ENCODE measurements at places on chromosomes 5 and 9. TPM values are rescaled to one million over a fixed set of nuclear protein-coding genes. Genes with fewer than 3 reads are reported as not detected.

- DNase-seq: no peak
These were observed 50.9 kb upstream of the DMRTA1 start for GRCh38 chr9:22395687-22396141.

DNA sequence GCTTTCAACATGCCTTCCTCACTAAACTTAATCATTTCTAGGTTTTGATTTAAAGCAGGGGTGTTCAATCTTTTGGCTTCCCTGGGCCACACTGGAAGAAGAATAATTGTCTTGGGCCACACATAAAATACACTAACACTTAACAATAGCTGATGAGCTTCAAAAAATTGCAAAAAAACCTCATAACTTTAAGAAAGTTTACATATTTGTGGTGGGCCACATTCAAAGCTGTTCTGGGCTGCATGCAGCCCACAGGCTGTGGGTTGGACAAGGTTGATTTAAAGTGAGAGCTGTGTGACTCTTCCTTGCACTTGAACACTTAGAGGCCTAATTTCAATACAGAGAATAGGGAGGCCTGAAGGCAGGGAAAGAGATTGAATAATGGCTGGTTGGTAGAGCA lies 598.3 kb downstream of the EFNA5 start:
- no peak for DNase-seq

TMEM174 gene
- not detected for total RNA-seq

MED22 gene
- 5.9 TPM for total RNA-seq

GRCh38 chr5:168390491-168390890 lies 95.8 kb upstream of the RARS1 start:
- DNase-seq: no peak

SCGB3A2 gene
- total RNA-seq: not detected

- peak; percentile 50 for DNase-seq
These were observed 34.5 kb upstream of the ORM1 start for GRCh38 chr9:114288193-114289091.

- DNase-seq: no peak
These were observed 128.7 kb upstream of the APC start for GRCh38 chr5:112608975-112609374.

COL23A1 gene
- total RNA-seq: 0.44 TPM

DNA sequence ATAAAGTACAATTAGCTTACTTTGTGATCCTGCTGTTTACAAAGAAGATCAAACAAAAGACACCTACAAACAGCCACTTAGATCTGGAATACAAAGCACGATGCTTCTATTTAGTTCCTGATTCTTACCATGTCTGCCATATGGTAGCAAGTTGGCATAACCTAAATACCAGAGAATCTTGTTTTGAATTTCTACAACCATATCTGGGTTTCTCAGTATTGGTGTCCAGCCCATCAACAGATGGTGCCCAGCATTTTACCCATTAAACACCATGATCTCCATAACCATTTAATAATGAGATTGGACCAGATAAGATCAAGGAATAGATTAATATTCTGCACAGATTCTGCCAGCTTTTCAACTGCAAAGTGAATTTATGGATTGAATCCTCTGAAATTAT lies 29.8 kb downstream of the SLC24A2 start:
- DNase-seq: no peak

- DNase-seq: no peak
These were observed 117.8 kb upstream of the MINAR2 start for GRCh38 chr5:129630101-129630500.

CNTLN gene
- total RNA-seq: 7.4 TPM

DNA sequence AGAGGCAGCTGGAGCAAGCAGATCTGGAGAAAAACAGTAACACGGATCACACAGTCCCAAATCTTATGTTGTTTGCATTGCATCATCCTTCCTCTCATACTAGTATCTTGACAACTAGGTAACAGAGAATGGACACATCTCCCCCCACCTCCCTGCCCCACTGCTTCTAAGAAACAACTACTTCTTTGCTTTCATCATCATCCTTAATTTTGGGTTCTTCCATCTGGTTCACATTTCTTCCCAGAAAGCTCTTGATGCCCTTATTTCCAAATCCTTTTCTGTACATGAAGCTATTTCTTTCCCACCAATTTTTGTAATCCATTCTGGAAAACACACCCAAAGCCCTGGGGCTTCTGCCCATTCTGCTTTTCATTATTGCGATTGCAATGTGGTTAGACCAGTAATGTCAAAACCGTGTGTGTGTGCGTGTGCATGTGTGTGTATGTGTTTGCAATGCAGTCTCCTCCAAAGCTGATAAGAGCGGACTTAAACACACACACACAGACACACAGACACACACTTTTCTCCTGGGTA lies 254.7 kb upstream of the SLC30A5 start:
- DNase-seq: no peak

DAPK1 gene
- 17.4 TPM for total RNA-seq

DNA sequence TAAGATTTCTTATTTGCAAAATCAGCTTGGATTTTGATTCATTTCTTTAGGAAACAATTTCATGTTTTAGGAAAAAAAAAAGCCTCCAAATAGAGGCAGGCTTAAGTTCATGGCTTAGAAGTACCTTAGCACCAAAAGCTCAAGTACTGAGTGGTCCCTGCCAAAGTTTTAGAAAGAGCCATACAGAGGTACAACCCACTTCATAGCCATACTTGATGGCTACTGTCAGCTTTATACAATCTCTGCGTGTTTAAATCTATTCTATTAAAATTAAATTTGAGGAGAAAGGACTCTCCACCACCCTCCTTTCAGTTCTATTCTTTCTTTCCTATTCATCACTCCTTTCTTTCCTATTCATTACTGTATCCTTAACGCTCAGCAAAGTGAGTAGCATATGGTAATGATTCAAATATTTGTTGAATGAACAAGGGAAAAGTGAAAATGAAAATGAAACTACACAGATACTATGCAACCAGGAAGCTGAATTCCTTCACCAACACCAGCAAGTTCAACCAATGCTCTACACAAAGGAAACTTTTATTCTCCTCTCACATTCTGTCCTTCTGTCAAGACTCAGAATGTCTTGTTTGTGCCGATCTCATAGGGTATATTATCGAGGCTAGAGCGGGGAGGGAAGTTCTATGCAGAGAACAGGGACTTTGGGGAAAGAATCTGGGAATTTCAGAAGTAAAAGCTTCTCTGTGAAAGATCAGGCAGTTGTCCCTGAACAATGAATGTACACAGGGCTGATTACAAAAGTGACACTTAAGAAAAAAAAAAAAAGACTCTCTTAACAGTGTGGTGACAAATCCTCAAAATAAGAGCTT lies 138.6 kb upstream of the SPEF2 start:
- no peak for DNase-seq

LOX gene
- total RNA-seq: 11.8 TPM

FAM169A gene
- 6.5 TPM for total RNA-seq

GRCh38 chr5:151569132-151570046 lies 21.7 kb downstream of the FAT2 start:
- DNase-seq: no peak

- DNase-seq: no peak
These were observed 10.1 kb downstream of the LCN10 start for GRCh38 chr9:136732444-136733178.

DNA sequence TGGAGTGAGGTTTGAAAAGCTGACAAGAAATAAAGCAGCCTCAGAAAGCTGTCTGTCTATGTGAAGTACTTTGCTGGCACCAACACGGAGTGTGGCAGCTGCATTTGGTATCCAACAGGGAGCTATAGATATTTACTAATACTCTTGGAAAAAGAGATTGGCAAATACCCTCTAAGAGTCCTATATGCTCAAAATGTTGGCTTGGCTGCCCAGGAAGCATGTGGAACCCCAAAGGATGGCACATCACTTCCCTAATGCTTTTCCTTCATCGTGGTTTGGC lies 398.3 kb downstream of the TLE4 start:
- DNase-seq: no peak

GRCh38 chr9:88898039-88898720 lies 93.1 kb upstream of the S1PR3 start:
- no peak for DNase-seq

SLC27A6 gene
- total RNA-seq: not detected

DNA sequence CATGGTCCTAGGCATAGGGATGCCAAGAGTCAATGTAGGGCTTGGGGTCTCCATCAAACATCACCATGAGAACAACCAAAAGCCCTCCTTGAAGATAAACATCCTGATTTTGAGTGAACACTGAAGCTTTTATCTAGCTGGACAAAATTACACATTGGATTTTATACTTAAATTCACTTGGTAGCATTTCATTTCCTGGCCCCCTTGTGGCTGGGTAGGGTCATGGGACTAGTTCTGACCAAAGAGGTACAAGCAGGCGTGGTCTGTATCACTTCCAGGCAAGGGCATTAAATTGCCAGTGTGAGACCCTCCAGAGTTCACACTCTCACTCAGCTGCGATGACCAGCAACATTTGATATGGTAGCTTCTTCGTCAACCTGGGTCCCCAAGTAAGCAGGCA lies 320.3 kb downstream of the ACTL7B start:
- DNase-seq: no peak

ZNF462 gene
- total RNA-seq: 3.0 TPM

GRCh38 chr9:135820661-135821060 lies 86.7 kb downstream of the CAMSAP1 start:
- peak; percentile 36 for DNase-seq

- DNase-seq: peak; percentile 86
These were observed at the start of gene CDO1 for GRCh38 chr5:115816226-115817081. TSS of gene CDO1 (minus strand) at chr5:115816659. CDS start at chr5:115816397, 262 bp downstream.

DNA sequence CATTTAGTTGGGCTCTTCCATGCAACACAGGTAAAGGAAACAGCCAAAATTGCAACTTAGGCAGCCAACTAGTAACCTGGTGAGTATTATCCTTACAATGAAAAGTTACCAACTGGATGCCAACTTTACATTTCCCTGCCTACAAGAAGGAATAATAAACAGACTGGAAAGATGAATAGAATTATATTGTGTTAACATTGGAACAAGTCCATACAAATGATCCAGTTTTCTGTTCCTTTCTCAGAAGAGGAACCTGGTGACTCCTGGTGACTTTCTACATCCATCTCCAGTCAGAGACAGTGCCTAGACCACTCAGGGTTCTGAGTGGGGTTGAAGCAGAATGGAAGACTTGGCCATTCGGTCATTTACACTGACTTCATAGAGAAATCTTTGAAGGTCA lies 20.6 kb downstream of the MARCHF3 start:
- DNase-seq: no peak

- DNase-seq: no peak
These were observed 700.5 kb upstream of the ZNF608 start for GRCh38 chr5:125446986-125447385.

DNA sequence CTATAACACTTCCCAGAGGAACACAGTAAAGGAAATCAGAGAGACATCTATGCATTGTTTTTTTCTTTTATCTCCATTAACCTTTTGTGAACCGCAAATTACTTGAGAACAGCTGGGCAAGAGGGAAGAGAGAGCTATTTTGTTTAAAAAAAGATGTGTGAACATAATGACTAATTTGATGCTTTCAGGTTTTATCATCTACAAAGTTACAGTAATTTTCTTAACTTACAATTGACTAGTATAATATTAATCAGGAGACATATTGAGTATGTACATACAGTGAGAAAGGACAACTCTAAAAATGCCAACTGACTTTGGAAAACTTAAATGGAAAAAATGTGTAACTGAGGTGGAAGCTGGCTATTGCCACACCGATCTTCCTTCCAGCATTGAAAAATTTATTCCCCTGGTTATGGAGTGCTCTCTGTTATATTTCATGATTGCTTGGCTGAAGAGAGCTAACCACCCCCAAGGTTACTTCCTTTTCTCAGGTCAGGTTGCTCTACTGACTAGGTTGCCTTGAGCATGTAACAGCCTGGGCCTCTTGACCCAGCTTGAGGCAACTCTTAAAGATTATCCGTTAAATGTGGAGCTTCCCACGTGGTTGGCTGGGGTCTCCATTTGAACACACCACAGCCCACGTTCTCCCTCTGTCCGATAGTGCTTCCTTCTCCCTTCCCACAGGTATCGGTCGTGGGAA lies 62.6 kb upstream of the C6 start:
- no peak for DNase-seq

DNA sequence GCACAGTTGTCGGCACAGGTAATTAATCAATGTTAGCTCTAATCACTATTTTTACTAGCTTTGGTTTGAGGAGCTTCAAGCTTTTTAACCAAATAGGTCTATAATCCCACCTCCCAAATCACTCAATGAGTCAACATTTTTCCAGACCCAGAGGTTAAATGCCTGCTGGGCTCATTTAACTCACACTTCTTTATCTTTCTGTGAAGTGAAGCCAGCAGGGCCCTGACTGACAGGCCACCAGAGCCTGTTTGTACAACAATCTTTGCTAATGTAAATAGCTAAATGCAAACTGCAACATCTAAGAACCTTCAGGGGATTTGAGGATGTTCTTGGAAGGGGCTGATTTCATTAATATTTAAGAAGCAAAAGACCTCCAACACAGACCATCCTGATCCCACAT lies 98.4 kb upstream of the NREP start:
- no peak for DNase-seq

- DNase-seq: no peak
These were observed 1.5 kb downstream of the RNF44 start for GRCh38 chr5:176535664-176536131.

PDGFRB gene
- 9.0 TPM for total RNA-seq

DNA sequence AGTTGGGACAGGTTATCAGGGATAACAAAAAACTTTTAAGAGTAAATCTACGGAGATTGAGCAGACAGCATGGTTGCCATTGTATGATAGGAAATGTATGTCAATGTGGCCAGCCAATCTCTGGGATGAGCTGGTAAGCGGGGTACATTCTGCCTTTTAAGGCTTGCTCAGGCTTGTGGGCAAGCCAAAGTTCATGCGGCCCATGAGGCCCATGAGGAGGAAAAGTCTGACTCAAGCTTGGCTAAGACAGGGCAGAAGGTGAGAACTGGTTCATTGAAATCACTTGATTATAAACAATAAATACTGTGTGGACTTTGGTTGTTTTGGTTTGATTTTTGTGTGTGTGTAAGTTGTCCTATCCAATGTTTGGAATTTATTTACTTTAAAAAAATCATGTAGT lies 997.1 kb downstream of the DNAH5 start:
- DNase-seq: no peak

DNA sequence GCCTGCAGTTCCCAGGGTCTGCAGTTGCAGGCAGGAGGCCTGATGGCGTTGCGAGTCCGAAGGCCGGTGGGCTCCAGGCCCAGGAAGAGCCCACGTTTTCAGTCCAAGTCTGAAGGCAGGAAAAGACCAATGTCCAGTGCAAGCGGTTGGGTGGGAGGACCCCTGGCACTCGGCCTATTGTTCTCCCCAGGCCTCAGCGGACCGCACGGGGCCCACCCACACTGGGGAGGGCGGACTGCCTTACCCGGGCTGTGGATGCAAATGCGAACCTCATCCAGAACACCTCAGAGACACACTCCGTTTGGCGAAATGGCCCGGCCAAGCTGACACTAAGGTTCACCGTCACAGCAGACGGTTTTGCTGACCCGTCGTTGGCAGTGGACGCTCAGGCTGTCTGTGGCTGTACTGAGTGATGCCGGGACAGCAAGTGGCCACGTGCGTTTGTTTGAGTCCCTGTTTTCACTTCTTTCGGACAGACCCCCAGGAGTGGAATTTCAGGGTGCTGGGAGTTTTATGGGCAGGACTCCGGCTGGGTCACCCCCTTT lies 10.2 kb upstream of the SEC16A start:
- DNase-seq: no peak
